Activated CD4-positive, alpha-beta T cell treated with anti-CD3 and anti-CD28 coated beads, Interleukin-2, Interleukin-6, amounts not matched to agents 100 ng/mL and 50 ng/mL, durations not matched to agents 16 hours and 8 hours (primary cell): ENCODE measurements at places on chromosomes 2 and 18.

DNA sequence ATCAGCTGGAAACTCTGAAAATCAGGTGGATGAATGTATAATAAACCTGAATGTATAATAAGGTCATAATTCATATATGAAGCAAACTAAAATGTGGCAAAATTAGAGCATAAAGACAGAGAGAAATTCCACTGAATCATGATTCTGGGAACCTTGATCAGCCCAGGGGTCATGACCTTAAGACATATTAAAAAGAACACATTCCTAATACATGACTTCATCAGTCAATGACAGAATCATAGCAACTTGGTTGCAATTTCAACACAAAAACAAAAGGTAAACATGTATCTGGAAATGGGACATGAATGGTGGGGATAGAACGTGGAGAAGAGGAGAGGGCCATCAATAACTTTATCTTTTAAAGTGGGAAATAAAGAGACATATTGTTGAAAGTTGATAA is 17.6 kb downstream of the AFF3 start:
- DNase-seq: no peak

DNA sequence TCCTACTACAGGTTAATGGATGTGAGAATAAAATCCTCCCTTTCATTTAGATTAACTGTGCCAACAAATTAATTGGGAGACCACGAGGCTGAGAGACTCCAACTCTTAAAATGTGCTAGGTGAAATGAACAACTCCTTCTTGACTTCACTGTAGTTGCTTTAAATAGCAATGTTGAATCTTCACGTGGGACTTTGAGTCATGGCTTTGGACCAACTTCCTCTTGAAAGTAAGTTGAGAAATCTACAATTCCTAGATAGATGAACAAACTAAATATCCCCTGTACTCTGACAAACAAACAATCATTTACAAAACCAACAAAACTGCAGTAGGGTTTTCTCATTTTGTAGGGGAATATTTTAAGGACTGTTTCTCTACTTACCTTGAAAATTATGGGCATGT is 291.9 kb upstream of the SPRED2 start:
- no peak for DNase-seq

- no peak for DNase-seq
Observed at GRCh38 chr2:145253492-145253891, 733.6 kb upstream of the ZEB2 start.

GRCh38 chr2:38064801-38065501 is 11.0 kb downstream of the CYP1B1 start:
- no peak for DNase-seq

DNA sequence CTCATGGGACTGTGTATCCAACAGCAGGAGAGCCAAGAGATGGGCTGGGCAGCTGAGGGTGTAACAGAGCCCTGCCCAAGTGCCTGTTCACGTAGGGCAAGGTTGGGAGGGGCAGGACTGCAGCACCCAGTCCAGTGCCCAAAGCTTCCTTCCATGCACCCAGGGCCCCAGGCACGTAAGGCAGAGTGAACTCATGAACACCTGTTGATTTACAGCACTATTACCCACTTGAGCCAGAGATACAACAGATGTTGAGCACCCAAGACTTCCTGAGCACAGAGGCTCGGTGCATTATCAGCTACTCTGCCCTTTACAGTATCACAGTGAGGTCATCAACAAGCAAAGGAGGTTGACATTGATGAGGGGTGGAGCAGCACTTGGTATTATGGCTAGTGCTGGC is 50.2 kb upstream of the FHL2 start:
- no peak for DNase-seq

GRCh38 chr2:35933031-35933430 is 422.5 kb upstream of the CRIM1 start:
- DNase-seq: no peak

DNA sequence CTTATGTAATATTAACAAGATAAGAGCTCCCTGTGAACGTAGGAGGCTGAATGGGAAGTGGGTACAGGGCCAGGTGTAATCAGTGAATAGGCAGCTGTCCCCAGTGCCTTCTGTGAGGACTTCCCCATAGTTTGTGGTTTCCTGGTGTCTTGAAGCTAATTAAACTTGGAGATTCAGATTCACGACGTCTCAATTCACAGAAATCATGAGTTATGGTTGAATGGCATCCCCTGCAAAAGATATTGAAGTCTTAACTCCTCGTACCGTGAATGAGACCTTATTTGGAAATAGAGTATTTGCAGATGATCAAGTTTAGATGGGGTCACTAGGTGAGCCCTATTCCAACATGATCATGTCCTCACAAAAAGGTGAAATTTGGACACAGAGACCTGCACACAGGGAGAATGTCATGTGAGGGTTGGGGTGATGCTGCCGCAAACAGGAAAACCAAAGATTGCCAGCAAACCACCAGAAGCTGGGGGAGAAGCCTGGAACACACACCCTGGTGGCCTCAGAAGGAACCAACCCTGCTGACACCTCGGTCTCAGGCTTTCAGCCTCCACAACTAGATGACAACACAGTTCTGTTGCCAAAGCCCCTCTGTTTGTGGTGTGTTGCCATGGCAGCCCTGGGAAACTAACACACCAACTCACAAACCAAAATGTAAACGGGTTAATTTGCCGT is 13.2 kb downstream of the ARL4C start:
- DNase-seq: peak; percentile 87
